ENCODE measurements at places on chromosomes 16 and 17.

DNA sequence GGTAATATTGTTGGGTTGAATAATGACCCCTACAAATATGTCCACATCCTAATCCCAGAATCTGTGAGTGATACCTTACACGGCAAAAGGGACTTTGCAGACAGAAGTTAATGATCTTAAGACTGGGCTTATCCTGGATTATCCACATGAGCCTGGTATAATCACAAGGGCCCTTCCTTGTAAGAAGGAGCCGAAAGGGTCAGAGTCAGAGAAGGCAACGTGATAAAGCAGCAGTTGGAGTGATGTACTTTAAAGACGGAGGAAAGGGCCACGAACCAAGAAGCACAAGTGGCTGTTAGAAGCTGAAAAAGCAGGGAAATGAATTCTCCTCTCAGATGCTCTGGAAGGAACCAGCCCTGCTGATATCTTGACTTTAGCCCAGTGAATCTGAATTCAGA lies 137.8 kb downstream of the UTP18 start:
- no peak for DNase-seq

DNA sequence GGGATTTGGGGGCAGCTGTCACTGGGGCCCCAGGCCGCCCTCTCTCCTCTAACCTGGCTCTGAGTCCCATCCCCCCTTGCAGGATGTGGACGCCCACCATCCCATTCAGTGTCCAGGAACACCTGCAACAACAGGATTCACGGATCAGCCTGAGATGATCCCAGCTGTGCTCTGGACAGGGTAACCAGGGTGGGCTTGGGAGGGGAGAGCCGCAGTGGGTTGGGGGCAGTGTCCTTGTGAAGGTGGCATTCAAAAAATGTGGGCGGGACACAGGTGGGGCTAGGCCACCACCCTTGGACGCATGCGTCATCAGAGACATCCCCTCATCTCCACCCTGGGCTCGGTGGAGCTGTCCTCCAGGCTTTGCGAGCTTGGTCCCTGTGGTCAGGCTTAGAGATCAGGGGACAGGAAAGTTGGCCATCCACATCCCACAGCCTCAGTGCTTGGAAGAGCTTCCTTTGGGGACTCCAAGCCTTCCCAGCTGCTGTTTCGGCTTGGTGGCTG lies 19.1 kb downstream of the DEXI start:
- no peak for DNase-seq

- DNase-seq = no peak
These were observed 1.4 kb downstream of the ZG16 start for GRCh38 chr16:29779474-29779873.

DNA sequence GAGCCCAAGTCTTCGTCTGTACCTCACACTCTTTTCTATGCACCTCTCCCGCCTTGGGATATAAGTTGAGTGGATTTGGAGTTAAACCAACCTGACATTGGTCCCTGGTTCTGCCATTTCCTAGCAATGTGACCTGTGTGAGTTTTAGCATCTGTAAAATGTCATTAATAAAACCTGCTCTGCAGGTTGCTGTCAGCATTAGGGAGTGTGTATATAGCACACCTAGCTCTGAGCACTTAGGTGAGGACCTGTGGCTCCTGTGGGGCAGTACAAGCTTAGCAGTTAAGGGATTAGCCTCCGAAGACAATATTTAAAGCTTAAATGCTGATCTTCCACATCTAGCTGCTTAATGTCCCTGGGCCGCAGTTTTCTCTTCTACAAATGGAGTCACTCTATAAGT lies 248.0 kb downstream of the TMEM114 start:
- no peak for DNase-seq

DNA sequence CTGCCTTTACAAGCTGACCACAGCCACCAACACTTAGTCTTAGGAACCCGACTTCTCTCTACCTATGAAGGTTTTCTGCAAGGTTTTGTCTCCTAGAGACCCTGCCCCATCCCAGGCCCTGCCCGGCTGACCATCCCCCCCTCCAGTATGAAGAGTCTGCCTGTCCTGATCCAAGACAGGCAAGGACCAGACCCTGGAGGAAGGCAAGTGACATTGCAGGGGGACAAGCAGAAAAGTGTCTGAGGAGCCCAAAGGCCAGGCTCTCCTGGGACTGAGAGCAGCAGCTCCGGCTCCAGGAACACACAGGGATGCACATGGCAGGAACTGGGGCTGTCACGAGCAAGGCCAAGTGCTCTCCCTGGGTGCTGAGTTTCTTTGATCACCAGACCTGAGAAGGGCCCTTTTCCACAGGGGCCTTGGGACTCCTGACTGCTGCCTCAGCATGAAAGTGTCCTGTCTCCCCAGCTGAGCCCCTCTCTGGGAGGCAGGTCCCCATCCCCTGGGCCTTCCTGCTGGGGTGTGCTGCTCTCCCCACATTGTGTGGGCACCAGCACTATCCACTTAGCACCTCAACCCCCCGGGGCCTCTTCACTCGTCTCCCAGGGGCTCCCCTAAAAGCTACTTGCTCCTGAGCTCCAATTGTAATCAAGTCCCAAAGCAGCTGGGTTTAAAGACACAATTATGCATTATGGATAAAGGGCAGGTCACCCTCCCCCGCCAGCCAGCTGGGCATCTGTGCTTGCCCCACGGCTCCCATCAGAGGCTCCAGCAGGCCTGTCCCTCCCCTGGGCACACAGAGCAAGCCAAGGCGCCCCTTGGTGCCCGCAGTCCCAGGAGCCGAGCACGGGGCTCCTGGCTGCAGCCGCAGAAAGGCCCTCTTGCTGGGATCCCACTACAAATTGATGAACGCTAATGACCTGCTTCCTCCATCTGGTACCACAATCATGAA lies 11.6 kb upstream of the CACNG4 start:
- no peak for DNase-seq

GRCh38 chr16:49889725-49890397 lies 33.9 kb upstream of the ZNF423 start:
- no peak for DNase-seq

DNA sequence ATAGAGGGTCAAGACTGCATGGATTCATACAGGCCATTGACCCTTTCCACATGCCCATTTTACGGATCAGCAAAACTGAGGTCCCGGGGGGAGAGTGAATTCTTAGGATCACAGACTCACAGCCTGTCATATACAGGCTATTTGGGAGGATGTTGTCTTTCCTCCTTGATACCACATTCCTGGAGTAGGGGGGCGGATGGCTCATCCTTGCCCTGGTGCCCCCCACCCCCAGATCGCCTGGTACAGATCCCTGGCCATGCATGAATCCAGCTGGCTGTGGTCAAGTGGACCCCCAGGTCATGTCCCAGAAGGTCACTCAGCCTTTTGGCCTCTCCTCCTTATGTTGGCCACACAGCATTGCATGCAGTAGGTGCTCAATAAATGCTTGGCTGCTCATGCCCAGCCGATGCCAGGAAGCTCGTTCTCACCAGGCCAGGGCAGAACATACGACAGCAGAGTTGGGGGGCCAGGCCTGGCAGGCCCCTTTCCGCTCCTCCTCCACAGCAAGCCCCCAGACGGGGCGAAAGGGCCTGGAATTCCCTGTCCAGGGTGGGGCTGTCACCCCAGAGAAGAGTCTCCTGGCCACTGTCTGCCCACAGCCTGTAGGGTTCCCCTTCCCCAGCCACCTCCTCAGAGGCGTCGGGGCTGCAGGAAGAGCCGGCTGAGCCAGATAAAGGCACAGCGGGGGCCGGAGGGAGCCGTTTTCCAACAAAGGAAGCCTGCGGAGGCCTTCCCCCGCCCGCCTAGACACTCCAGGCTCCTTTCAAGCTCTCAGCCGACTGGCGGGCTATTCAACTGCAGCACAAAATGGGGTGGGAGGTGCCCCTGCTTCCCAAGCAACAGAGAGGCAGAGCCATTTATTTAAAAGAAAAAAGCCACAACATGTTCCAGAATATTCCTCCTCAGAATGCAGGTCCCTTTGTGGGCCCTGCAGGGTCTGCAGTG lies 215.7 kb upstream of the CIBAR2 start:
- DNase-seq = peak; percentile 9

DNA sequence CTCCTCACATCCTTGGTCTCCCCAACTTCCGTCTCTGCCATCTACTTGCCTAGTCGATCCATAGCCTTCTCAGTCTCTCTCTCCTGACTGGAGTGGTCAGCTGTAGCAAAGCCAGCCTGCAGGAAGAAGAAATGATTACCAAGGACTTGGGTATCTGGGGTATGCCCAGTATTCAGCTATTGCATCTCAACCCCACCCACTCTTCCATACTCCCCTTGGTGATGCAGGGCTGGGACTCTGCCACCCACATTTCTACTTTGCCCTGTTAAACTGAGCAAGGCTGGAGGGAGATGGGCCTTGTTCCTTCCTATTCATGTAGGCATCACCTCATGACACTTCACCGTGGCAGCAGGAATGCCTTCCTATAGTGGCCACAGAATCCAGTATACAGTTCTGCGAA lies 2.3 kb downstream of the COPRS start:
- no peak for DNase-seq

- DNase-seq = no peak
These were observed 389.5 kb downstream of the SLC39A11 start for GRCh38 chr17:72702998-72703397.

- no peak for DNase-seq
These were observed 30.6 kb upstream of the FAAP100 start for GRCh38 chr17:81582749-81583148.

- no peak for DNase-seq
These were observed 3.4 kb downstream of the NECAB2 start for GRCh38 chr16:83971165-83972130.

Data from substantia nigra (tissue), 51 donors.